ENCODE measurements at places on chromosomes 13 and 19.

- no peak for DNase-seq
These were observed 244.8 kb downstream of the TSHZ3 start for GRCh38 chr19:31104451-31104850.

- DNase-seq = no peak
These were observed 145.8 kb downstream of the KDM4B start for GRCh38 chr19:5114727-5115126.

GRCh38 chr13:19984430-19985218 is 26.1 kb downstream of the ZMYM2 start:
- DNase-seq = peak; percentile 79

DNA sequence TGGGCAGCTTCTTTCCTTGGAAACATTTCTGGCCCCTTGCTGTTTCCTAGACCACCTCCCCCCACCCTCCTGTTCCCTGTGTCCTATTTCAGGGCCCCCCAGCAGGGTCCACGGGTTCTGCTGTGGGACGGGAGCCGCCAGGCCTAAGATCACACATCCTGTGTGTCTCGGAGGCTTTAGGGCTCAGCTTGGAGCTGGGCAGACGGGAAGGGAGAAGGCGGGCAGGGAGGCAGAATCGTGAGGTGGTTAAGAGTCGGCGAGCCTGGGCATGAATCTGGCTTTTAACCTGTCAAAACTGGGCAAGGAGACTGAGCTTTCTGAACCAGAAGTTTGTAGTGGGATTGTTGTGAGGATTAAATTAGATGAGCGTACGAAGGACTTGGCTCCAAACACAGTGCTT is 4.8 kb downstream of the KCNC3 start:
- no peak for DNase-seq

- DNase-seq = no peak
These were observed 758.3 kb upstream of the PCDH20 start for GRCh38 chr13:62173958-62174357.

DNA sequence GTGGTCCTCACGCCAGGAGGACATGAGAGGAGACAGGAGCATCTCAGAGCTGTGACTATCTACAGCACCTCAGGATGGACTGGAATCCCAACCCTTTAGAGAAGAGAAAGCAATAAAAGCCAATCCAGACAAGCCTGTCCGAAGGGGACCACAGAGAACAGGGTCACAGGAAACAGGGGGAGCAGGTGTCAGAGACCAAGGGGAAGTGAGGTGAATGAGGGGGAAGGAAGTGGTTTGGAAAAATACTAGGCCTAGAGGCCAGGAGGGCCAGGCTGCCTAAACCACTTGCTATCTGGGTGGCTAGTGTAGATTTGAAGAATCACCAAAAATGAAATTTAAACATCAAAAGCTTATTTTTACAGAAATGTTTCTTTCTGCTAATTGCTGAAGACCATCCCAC is 16.2 kb downstream of the TMTC4 start:
- DNase-seq = no peak

GRCh38 chr13:98240135-98240534 is 63.1 kb upstream of the RNF113B start:
- DNase-seq = no peak

- no peak for DNase-seq
These were observed 79.3 kb downstream of the GPC6 start for GRCh38 chr13:93305886-93306285.

DNA sequence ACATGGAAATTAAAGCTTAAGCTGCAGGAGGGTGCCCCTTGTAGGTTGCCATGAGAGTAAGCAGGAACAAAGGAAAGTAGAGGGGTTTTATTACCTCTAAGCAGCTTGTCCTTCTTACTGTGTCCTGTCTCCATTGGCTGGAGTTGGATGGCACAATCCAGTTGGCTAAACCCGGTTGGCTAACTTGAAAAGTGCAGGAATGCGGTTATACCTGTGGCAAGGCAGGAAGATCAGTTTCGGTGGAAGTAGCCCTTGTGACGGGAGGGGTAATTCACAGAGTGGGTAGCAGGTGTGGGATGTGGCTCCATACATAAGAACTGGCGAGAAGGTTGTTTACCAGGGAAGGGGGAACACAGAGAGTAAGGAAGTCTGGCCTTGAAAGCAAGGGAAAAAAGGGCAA is 3.2 kb downstream of the ZNF726 start:
- DNase-seq = peak; percentile 79

DNA sequence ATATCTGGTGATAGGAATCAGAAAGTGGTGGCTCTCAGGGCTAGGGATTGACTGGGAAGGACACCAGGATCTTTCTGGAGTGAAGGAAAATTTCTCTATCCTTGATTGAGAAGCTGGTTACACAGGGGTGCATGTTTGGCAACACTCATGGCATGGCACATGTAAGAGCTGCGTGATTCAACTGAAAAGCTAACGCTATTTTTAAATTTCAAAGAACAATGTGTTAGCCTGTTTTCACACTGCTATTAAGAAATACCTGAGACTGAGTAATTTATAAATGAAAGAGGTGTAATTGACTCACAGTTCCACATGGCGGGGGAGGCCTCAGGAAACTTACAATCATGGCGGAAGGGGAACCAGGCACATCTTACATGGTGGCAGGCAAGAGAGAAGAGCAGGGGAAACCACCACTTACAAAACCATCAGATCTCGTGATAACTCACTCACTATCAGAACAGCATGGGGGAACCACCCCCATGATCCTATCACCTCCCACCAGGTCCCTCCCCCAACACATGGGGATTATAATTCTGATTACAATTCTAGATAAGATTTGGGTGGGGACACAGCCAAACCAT is 7.4 kb downstream of the SIGLEC8 start:
- DNase-seq = no peak

DNA sequence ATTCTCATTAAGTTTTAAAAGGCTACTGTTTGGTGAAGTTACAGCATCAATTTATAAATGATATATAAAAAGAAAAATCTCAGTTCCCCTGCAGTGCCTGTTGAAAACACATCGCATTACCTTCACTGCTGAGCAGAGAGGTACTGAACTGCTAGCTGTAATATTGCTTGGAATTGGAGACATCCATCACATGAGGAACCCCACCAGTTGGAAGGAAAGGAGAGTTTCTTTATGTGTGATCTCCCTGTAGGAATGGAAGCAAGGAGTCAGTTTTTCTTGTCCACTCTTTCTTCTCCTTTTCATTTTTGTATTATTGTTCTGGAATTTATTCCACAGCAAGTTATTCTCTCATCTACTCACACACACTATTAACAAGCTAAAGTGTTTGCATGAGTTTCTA is 1586.0 kb upstream of the PRR20A start:
- no peak for DNase-seq

GRCh38 chr13:51618626-51619025 is 34.4 kb downstream of the WDFY2 start:
- DNase-seq = no peak

- DNase-seq = peak; percentile 12
These were observed 954.7 kb downstream of the SLITRK6 start for GRCh38 chr13:84844473-84844872.

GRCh38 chr19:43780706-43781525 is at the start of gene KCNN4:
Gene KCNN4 (minus strand): TSS chr19:43780973. CDS start chr19:43780861, 112 bp downstream.
- DNase-seq = no peak

DNA sequence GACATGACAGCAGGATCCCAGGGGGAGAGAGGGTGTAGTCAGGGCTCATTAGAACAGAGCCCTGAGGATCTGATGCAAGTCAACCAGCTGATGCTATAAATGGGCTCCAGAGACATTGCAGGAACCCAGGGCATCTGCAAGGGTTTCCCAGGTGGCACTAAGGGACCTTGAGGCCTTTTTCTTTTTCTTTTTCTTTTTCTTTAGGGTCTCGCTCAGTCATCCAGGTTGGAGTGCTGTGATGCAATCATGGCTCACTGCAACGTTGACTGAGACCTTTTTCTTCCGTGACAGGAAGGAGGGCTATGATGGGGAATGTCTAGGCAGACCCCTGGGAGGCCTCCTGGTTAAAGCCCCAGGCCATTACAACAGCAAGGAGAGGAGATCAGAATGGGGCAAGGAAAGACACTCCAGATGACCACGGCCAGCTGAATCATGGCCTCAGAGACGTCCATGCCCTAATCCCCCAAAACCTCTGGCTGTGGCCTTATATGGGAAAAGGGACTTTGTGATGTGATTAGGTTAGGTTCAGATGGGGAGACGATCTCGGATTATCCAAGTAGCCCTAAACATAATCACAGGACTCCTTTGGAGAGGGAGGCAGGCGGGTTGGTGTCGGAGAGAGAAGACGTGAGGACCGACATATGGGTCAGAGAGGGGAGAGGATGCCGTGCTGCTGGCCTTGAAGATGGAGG is 4.5 kb upstream of the FCGRT start:
- no peak for DNase-seq

- no peak for DNase-seq
These were observed 77.1 kb downstream of the DNAJC3 start for GRCh38 chr13:95754069-95754468.

GRCh38 chr13:95106562-95106961 is 194.7 kb downstream of the ABCC4 start:
- DNase-seq = no peak

- DNase-seq = peak; percentile 6
These were observed 34.7 kb downstream of the PHF11 start for GRCh38 chr13:49530457-49530856.

- no peak for DNase-seq
These were observed 154.7 kb upstream of the SGCG start for GRCh38 chr13:23025864-23026608.

DNA sequence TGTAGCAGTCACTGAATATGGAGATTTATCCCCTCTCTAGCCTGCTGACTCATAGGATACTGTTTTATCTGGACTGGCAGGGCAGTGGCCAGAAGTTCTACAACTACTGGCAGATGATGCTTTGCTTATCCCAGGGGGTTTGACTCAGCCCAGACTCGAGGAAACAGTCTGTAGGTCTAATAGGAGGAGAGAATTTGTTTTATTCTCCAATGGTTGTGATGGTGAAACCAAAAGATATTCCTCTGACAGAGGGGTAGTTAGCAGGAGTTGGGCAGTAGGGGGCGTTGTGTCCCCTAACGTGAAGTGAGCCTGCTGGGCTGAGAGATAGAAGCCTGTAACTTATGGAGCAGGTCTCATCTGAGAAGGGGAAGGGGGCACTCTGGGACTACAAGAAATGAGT is 74.9 kb downstream of the WTIP start:
- peak; percentile 25 for DNase-seq

- DNase-seq = no peak
These were observed 9.8 kb downstream of the SHISA7 start for GRCh38 chr19:55433292-55433691.

GRCh38 chr19:58491393-58491792 is 15.2 kb downstream of the ZNF446 start:
- no peak for DNase-seq

GRCh38 chr19:1866693-1867348 is 3.4 kb upstream of the KLF16 start:
- DNase-seq = no peak

DNA sequence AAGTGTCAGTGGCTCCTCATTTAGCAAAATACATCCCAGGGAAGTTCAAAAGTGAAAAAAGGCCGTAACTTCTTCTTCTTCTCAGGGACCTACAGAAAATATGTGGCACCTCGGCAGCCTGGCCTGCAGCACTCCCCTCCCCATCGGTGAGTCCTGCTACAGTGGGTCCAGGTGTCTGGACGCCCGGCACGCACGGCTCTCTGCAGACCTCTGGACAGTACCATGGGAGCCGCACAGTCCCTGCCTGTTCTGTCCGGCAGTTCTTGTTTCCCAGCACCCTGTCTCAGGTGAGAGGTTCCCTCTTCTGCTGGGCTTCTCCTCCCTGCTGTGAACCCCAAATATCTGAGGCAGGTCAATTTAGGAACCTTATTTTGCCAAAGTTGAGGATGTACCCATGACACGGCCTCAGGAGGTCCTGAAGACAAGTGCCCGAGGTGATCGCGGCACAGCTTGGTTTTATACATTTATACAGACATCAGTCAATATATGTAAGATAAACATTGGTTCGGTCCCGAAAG is 36.8 kb upstream of the ALOX5AP start:
- no peak for DNase-seq

- DNase-seq = no peak
These were observed 53.3 kb downstream of the MYO16 start for GRCh38 chr13:108682714-108683113.

GRCh38 chr13:91112924-91113277 is 234.6 kb upstream of the MIR17HG start:
- DNase-seq = no peak

GRCh38 chr13:73059460-73060250 is 850 bp downstream of the KLF5 start:
- peak; percentile 59 for DNase-seq

- DNase-seq = peak; percentile 41
These were observed 37.0 kb upstream of the FARP1 start for GRCh38 chr13:98105929-98106336.

DNA sequence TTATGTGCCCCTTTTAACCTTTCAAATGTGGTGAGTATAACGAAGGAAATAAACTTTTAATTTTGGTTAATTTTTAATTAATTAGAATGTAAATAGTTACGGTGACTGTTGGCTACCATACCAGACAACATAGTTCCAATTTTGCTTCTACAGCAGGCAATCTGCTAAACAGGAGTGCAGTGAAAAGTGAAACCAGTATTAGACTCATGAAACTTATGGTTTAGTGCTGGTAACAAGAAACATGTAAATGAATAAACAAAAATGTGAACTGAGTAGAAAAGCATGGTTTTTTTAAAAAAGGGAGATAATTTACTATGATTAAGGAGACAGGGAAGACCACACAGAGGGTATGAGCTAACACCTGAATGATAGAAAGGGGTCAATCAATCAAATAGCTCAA is 478.4 kb downstream of the PCDH9 start:
- DNase-seq = no peak

- DNase-seq = no peak
These were observed 4.3 kb downstream of the NDFIP2 start for GRCh38 chr13:79485014-79485811.

GRCh38 chr13:74077792-74078191 is 56.4 kb downstream of the KLF12 start:
- peak; percentile 76 for DNase-seq

DNA sequence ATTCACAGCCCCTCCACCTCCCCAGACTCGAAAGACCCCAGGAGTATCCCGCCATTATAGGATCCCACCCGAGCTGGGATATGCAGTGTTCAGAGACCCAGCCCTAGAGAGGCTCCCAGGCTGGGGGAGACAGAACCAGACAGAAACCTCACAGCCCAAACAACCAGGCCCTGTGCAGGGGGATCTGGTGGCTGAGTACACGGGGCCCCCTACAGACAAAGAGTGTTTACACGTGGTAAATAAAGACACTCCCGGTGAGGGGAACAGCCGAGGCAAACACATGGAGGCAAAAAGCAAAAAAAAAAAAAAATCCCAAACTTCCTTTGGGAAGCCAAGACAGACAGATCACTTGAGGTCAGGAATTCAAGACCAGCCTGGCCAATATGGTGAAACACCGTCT is 25.1 kb downstream of the TINCR start:
- DNase-seq = no peak

- no peak for DNase-seq
These were observed 953.2 kb downstream of the SLITRK6 start for GRCh38 chr13:84845907-84846619.

DNA sequence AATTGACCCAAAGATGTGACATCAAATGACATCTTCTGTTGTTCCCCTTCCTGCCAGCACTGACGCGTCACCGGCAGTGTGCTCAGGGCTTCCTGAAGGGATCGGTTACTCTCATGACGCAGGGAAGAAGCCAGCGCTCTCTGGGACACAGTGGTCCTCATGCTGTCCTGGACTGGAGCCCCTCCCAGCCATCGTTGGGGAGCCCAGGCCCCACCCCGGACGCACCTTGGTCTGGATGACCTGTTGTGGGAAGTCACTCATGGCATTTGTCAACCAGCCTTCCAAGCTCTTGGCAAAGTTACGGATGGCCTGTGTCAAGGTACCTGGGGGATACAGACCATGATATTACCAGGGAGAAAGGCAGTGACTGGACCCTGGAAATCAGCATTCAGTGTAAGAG is 26.0 kb upstream of the RANBP3 start:
- DNase-seq = no peak

- no peak for DNase-seq
These were observed 43.2 kb downstream of the FLT3 start for GRCh38 chr13:28056970-28057712.
